ENCODE measurements at places on chromosomes 2 and 18.

GRCh38 chr2:23760736-23761135 lies 166.2 kb downstream of the ATAD2B start:
- DNase-seq, result no peak

- no peak for DNase-seq
These were observed 537.7 kb upstream of the PKDCC start for GRCh38 chr2:41510108-41510507.

- DNase-seq, result no peak
These were observed 30.1 kb downstream of the INO80C start for GRCh38 chr18:35467624-35468016.

- no peak for DNase-seq
These were observed 46.5 kb upstream of the EPG5 start for GRCh38 chr18:46013484-46014189.

DNA sequence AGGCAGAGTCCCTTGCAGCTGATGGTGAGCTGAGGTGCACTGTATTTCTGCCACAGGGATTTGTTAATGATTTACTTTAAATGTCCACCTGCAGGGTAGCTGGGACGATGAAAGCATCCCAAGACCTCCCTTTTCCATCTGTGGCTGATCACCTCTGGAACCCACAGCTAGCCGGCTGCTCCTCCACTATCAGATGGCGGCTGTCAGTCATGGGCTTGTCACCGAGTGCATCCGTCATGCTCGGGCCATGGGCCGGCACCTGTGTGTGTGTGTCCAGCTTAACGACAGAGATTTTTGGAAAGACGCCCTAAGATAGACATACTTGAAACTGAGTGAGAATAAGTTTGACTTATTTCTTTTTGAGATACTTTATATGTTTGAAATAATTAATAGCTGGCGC lies 235.2 kb downstream of the FAM210A start:
- DNase-seq, result no peak

DNA sequence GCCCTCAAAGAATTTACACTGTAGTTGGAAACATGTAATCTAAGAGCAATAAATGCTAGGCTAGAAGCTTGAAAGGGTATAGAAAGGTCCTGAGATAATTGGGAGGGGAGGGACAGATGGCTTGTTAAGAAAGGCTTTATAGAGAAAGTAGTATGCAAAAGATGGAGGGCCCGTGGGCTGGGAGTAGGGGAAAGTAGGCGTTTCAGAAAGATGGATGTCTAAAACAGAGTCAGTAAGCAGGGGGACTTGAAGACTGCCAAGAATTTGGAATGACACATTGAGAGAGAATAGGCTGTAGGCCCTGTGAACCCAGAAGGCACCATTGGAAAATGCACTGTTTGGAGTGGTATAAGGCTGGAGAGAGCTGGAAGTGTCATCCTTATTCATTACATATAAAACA lies 822 bp downstream of the PSMG2 start:
- peak; percentile 30 for DNase-seq

DNA sequence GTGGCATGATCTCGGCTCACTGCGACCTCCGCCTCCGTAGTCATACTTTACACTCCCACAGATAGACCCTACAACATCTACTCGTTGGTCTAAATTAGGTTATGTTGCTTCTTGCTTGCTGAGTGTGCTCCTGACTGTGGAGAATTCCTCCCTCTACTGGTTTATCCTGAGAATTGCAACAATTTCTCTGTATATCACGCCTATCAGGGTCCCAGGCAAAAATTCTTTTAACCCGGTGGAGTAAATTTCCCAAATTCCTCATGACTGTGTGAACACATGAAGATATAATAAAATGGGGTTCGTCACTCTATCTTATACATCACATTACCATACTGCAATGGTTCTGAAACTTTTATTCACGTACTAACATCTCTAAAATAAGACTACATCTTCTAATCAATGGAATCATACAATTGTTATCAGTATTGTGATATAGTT lies 156.7 kb downstream of the EVA1A start:
- no peak for DNase-seq

DNA sequence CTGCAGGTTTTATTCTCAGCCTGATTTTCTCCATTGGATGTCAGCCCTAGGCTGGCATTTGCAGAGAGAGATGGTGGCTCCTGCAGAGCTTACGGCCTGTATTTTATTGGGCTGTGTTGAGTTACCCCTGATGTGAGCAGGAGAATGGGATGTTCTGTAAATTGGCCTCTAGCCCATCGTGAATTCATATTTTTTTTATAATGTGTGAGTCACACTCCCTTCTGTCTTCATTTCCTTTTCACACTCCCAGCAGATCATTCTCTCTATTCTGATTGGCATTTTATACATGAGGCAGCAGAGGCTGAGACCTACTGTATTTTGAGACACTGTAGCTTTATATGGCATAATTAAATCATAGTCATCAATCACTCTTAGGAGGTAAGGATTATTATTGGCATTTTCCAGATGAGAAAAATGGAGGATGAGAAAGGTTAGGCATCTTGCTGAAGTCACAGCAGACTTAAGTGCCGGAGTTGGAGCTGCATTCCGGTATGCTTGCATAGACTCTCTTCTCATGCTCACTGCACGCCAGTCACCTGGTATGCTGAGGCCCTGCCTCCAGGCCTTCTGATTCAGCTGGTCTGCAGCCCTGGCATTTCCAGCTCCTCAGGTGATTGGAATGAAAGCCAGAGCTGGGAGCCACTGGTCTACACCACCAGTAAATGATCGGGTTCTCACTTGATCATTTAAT lies 142.4 kb downstream of the NEDD4L start:
- DNase-seq, result no peak

DNA sequence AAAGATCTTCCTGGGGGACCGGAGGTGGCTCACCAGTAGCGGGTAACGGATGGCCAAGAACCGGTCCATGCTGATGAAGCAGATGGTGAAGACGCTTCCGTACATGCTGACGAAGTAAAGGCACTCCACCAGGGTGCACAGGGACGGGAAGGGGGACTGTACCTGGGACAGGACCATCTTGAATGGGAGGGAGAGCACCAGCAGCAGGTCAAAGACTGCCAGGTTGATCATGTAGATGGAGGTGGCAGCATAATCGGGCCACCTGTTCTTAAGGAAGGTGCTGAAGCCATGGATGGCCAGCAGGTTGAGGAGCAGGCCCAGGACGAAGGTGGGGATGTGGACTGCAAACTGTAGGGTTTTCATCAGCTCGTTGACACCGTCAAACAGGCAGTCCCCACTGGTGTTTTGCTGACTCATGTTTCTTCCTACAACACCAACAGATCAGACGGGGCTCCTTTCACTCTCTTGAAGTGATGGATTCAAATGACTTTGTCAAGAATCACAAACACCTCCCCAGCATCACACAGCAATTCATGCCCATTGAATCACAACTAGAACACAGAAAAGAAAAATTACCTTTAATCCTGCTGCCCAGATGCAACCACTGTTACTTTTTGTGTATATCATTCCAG lies 14.4 kb downstream of the GPR55 start:
- no peak for DNase-seq

DNA sequence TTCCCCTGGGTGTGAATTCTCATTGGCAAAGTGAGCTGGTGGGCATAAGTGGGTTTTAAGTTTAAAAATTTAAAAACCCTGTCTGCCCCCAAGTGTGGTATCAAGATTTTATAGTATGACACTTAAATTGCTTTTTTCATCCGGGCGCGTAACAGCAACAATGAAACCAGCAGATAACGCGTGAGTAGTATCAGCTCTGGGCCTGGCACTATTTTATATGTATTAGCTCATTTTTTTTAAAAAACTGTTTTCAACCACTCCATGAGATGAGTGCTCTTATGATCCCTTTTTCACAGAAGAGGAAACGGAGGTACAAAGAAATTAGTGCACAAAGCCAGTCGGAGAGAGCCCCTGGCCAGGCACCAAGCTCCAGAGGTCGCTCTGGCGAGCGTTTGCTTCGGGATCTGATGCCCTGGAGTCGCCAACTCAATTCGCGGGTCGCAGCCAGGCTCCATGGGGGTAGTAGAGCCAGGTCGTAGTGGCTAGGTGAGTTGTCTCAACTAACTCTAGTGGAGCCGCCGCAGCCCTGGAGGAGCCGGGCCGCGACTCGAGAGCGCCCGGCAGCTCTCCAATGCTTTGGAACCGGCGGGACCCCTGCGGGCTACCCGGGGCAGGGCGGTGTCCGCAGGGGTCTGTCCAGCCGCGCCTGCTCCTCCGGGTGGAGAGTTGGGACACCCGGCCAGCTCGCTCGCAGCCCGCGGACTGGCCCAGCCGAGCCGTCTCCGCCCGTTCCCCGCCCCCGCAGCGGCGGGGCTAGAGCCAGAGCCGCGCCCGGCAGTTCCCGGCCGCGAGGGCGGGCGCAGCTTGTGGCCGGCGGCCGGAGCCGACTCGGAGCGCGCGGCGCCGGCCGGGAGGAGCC lies at the start of gene IL1R1:
IL1R1 (plus strand) TSS at position 777 of the 859 bp plus-strand sequence. CDS start 14,979 bp downstream, outside the sequence.
- no peak for DNase-seq

DNA sequence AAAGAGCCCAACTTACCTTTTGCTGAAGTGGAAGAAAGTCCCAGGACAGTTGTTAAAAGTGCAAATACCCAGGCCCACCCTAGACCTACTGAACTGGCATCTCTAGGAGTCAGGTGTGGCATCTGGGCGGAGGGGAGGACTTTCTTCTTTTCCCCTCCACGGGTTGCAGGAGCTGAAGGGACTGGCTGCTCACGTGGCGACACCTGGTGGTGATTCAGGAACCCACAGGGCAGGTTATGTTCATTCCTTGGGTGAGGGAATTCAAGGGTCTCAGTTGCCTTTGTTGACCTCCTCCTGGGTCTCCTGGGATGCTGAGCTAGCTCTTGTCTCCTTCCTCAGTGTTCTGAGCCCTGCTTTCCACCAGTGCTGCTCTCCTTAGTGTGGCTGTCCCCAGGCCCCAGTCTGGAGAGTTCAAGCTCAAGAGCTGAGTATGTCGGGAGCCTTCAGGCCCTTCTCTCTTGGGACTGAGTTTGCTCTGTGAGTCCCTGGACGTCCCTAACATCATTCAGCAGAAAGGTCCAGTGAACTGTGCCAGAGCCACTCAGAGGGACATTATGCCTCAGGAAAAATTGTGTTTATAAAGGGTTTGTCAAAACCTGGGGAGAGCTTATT lies 56.9 kb downstream of the DYSF start:
- peak; percentile 75 for DNase-seq

GRCh38 chr2:24239553-24239952 lies 64.7 kb downstream of the FAM228A start:
- DNase-seq, result no peak
